Posterior vena cava (tissue), 2 donors: ENCODE measurements at places on chromosomes 2 and 18. TPM values are rescaled to one million over a fixed set of nuclear protein-coding genes. Genes with fewer than 3 reads are reported as not detected.

The MAB21L4 gene
- not detected for total RNA-seq

The IL36G gene
- total RNA-seq, result not detected

The PELI1 gene
- 29.7 TPM for total RNA-seq

The STRADB gene
- 18.0 TPM for total RNA-seq

The SNED1 gene
- 62.7 TPM for total RNA-seq

The PLCL1 gene
- total RNA-seq, result 7.5 TPM

DNA sequence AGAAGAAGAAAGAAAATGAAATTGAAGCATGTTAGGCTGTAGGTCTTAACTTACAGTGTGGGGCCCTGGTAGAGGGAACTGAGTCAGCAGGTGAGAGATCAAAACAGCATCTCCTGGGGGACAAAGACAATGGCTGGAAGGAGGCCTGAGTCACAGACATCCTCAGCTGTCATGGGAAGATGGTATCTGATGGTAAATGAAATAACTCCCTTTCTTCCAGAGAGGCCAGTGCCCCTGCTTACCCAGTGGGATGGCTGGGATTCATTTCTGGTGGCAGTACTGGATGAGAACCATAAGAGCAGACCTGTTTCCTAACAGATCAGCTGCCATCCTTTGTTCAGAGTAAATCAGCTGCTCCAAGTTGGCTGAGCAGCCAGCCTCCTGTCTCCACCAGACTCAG lies 251.3 kb upstream of the EPAS1 start:
- no peak for DNase-seq

DNA sequence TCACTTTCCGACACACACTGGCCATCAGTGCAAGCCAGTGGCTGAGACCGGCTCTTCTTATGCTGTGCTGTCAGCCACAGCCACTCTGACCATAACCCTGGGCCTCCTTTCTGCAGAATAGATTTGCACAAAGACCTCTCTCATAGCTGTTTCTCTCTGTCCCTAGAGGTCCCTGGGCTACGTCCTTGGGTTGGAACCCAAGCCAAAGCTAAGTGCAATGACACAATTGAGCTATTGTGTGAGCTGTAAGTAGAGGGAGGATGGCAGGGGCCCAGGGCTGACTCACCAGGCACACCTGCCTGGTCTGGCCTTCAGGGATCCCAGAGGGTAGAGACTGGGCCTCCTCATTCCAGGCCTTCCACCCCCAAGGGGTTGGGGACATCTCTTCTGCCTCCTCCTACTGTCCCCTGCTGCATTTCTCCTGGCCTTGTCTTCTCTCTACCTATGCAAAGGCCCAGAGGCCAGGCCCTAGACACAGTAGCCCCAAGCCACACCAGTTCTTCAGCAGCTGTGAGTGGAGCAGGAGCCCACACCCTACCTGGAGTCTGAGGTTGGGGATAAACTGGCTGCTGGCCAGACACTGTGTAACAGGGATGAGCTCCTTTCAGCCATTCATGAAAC lies 174.6 kb downstream of the NCK2 start:
- no peak for DNase-seq

- DNase-seq, result no peak
Observed at GRCh38 chr2:196333397-196333796, 162.0 kb upstream of the STK17B start.

DNA sequence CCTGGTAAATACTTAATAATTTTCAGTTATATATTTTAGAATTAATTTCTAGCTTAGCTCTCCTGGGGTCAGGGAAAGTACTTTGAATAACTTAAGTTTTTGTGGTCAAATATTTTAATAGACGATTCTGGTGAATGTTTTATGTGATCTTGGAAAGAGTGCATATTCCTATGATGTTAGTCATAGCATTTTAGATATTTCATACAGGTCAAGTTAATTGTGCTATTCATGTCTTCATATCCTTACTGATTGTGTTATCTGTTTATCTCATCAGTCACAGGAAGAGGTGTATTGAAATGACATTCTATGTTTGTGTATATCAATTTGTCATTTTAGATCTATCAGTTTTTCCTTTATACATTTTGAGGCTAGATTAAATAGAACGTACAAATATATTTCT lies 576.2 kb downstream of the CPS1 start:
- no peak for DNase-seq

DNA sequence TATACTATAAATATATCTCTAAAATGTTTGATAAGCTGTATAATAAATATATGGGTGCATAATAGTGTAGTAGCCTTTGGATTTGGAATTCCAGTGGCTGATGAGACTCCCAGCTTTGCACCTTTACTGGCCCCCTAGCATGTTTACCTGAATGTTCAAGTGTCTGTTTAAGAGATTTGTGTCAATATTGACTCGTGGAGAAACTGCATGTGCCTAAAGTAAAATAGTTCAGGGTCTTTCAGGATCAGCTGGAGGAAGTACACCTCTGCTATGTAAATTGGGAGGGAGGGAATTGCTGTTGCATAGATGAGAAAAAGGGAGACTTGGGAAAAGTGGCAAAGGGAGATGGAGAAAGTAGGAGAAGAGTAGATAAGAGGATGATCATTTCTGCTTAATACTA lies 23.9 kb downstream of the ME2 start:
- no peak for DNase-seq

DNA sequence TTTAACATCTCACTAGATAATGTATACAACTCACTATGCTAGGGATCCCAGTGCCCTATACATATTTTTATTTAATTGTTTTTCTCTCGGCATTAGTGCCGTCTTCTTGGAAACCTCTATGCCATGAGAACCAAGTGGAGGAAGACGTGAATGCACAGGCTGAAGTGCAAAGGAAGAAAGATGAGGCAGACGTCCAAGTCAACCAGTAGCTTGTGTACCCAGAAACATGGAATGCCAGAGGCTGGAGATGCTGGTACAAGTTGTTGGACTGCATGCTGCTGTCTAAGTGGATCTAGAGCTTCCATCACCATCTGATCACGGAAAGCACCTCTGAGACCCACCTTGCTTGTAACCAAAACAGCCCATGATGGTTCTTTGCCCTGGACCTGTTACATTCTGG lies 12.5 kb upstream of the GEMIN6 start:
- DNase-seq, result no peak

DNA sequence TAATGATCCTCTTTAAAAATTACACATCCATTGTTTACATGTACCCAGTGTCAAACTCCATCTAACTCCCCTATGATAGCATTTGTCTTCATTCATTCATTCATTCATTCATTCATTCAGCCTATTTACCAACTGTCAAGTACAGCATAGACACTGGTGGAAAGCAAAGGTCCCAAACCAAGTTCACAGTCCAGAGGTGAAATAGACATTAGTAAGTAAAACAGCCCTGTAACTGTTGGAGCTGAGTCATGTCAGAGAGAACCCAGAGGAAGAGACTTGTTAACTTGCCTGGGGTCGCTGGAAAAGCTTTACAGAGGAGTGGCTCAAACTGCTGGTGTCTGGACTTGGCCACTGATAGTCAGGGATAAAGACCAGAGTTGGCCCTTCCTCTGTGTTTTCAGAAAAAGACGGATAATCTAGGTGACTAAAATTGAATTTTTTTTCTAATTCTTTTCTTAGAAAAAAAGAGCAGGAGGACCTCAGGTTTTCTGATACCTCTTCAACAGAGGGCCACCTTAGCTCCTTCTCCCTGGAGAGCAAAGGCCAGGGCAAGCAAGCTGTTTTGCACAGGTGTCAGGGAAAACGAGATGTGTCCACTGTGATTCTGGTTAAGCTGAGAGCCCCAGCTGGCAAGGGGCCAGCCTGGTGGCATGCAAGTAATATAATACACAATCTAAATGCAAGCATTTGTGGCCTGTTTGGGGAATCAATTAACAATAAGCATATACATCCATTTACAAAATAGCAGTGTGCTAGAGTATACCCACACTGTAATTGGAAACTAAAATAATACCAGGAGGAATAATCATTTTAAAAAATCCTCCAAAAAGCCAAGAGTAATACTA lies 96.7 kb upstream of the SLC14A2 start:
- no peak for DNase-seq

GRCh38 chr2:215417400-215417951 lies 18.4 kb downstream of the FN1 start:
- no peak for DNase-seq

- peak; percentile 18 for DNase-seq
Observed at GRCh38 chr2:94994914-94995552, 30.5 kb upstream of the MAL start.

GRCh38 chr18:40957533-40958070 lies 997.4 kb upstream of the PIK3C3 start:
- no peak for DNase-seq

DNA sequence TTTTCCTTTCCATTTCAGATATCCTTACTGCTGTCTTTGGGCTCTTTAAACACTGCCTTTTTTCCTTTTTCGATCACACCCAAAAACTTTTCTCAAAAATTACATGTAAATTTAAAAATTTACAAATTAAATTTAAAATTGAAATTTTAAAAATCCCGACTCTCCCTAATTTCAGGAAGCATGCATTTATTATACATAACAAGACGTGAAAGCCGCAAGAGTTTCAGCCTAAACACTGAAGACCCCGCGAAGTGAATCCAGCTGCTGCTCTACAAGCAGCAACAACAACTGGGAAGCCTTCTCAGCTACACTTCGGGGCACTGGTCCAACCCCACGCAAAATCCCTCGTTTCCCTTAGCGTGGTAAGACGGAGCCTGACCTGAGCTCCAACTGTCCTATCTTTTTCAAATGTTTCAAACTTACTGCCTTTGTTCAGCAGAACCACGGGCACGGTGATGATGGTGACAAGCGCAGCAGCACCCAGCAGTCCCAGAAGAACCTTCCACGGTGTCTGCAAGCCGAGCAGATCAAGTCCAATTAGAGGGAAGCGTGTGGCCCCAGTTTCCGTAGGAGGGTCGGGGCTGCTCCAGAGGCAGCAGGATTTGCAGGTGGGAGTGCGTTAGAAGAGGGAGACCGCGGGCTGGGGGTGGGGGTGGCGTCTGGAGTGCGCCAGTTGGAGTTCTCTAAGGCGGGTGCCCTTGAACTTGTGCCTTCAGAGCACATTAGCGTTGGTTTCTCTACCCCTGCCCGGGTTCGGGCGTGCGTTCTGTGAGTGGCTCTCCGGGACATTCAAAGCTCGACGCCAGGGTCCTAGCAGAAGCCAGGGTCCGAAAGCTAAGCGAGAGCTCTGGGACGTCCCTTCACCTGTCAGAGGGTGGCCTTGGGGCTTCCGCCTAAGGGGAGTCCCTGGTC lies 783 bp downstream of the DPP4 start:
- DNase-seq, result peak; percentile 73

GRCh38 chr2:98078701-98079100 lies 8.3 kb upstream of the VWA3B start:
- DNase-seq, result no peak
